ENCODE measurements at places on chromosomes 12 and 14.

DNA sequence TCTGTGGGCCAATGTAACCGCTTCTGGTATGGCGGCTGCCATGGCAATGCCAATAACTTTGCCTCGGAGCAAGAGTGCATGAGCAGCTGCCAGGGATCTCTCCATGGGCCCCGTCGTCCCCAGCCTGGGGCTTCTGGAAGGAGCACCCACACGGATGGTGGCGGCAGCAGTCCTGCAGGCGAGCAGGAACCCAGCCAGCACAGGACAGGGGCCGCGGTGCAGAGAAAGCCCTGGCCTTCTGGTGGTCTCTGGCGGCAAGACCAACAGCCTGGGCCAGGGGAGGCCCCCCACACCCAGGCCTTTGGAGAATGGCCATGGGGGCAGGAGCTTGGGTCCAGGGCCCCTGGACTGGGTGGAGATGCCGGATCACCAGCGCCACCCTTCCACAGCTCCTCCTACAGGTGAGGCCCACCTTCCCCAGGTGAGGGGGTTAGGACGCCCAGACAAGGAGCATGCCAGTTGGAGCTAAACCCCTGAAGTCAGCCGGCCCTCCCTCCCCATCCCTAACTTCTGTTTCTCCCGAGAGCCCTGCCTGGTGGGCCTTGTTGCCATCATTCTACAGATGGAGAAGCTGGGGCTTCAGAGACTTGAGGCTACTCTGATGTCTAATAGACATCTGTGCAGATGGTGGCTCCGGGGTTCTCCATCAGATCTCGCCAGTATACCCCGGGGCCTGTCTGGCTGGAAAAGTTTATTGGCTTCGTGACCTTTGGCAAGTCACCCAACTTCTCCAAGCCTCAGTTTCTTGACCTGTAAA is 25.3 kb downstream of the PAPLN start:
- DNase-seq: no peak

- no peak for DNase-seq
These were observed 213.3 kb downstream of the BMP4 start for GRCh38 chr14:53743371-53743770.

DNA sequence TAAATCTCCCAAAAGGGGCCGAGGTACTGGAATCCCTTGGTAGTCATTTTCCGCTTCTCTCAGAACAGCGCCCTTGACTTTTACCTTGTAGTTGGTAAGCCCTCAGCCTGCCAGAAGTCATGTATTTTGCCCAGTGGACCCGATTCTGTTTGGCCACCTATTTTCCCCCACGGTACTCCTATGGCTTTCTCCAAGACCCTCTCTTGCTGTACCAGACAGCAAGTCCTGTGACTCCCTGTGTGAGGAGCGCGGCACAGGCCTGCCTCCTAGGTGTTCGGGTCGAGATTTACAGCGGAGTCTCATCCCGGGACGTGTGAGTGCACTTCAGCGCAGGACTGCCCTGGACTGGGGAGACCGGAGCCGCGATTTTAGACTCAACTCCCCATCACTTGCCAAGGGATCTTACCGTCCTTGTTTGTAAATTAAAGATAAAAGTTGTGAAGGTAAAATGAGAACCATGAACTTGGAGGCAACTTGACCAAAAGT is 1.1 kb upstream of the MBD6 start:
- DNase-seq: no peak

- no peak for DNase-seq
These were observed 167.3 kb downstream of the DACT1 start for GRCh38 chr14:58805057-58805456.

DNA sequence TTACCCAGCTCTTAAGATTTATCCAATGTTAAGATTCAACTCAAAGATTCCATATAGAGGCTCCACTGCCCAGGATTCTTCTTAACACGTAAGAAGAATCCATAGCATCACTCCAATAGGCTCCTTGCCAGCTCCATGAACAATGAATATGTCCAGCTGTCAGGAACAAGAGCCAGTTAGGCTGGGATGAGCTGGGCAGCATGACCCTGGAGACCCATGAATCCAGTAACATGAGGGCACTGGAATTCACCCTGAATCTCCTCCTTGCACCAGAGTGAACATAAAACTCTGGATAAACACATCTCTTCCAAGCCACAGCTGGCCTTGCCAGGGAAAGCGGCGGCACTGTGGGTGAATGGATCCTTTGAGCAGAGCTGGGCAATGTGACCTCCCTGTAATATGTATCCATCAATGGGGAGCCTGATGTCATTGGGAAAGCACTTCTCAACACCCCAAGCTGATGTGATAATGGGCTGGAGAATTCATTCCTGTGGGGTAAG is 24.4 kb upstream of the TC2N start:
- DNase-seq: no peak

DNA sequence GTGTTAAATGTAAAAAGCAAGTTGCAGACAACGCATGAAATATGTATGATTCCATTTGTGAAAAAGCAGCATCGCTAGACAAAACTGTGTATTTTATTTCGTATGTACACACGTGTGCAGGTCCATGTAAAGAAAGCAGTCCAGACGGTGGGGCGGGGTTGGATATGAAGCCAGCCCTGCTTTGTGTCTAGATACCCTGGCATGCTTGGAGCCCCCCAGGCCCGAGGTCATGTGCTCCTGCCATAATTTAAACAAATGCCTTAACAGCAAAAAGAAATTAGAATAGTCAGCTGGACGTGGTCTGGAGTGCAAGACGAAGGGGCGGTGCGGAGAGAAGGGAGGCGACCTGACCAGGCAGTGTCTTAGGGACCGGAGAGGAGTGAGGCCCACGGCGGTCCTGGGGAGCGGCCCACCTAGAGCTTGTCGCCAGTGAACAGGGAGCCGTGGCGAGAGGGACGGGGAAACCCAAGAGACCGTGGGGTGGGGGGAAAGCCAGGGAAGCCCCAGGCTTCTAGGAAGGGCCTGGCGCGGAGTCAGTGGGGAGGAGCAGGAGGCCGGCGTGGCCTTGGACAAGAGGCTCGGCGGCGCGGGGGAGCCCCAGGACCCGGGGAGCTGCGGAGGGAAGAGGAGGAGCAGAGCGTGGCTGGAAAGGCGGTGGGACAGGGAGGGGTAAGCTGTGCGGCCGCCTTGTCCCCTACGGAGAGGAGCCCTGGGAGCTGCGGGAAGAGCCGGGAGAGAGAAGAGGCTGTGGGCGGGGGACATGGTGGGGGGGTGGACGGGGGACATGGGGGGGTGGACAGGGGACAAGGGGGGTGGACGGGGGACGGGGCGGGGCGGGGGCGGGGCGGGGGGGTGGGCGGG is 118.5 kb upstream of the C14orf180 start:
- no peak for DNase-seq

DNA sequence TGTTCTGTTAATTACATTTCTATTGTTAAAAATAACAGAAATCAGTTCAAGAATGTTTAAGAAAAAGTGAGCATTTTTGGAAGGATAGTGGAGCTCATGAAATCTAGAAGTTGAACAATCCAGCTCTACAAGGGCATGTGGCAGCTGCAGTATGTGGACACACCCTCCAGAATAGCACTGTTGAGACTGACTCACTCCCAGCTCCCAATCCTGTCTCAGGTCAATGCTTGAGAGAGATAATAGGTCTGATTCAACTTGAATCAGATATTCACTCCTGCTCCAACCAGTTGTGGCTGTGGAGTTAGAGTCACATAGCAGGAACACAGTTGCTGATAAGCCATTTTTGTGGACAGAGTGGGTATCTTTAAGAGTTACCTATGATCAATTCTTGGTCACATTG is 113.0 kb upstream of the NTF3 start:
- peak; percentile 71 for DNase-seq

- no peak for DNase-seq
These were observed 3.7 kb upstream of the MAPKAPK5 start for GRCh38 chr12:111838353-111838752.

DNA sequence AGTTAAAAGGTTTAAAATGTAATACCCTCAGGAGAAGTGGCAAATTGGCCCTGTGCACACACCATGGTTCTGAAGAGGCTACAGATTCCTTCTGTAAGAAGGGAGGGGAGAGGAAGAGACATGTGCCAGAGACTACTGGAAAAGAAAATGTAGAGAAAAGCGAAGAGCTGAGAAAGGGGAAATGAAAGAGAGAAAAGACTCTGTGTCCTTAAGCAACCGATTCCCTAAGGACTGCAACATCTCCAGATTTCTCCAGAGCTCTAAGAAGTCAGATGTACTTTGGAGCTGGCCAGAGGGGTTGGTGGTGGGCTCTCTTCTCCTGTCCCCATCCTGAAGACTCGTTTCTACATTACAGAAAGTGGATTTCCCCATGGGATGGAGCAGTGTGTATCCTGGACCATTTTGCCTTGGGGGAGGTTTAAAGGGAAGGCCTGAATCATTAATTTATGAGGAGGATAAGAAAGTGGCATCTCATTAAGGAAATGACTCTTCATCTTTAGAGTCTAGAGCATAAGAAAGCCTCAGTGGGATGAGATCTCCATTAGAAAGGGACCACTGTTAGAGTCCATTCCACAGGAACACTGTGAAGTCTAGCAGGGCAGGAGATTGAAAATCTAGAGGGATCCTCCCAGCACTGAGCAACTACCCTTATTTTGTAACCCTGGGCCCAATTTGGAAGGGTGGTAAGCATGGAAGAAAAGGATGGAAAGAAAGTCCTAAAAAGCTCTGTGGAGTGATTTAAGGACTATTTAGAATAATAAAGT is 45.5 kb upstream of the FUT8 start:
- no peak for DNase-seq

GRCh38 chr12:115032521-115032920 is 348.5 kb upstream of the TBX3 start:
- no peak for DNase-seq

- DNase-seq: no peak
These were observed 99.6 kb downstream of the PTPN11 start for GRCh38 chr12:112518365-112518735.

DNA sequence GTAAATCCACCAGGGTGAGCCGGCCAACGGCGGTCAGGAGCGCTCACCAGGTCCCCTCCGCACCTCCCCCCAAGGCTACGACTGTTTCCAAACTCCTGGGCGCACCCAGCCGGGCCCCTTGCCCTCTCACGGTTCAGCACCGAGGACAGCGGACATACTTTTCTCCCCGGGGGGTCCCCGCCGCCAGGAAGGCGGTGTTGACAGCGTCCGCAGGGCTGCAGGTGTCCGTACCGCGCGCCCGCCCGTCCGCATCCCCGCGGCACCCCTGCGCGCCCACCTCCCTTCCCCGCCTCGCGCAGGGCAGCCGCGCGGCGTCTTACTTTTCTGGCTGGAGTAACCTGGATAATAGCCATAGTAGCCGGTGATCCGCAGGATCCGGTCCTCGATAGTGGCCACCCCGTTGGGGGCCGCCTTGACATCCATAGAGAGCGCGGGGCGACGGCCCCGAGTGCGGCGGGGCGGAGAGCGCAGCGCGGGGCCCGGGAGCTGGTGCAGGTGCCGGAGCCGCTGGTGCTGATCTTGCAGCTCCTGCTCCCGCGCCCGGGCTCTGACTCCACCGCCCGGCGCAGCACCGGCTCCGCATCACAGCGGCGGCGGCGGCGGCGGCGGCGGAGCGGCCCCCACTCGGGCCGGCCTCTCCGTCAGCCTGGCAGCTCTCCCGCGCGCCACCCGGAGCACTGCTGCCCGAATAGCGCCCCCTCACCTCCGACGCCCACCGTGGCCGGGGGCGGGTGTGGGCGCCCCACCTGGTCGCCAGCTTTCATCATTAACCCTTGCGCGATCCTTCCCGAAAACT is at the start of gene SLC35F4:
TSS of gene SLC35F4 (minus strand) at position 690 of the 796 bp plus-strand sequence.
- DNase-seq: no peak

DNA sequence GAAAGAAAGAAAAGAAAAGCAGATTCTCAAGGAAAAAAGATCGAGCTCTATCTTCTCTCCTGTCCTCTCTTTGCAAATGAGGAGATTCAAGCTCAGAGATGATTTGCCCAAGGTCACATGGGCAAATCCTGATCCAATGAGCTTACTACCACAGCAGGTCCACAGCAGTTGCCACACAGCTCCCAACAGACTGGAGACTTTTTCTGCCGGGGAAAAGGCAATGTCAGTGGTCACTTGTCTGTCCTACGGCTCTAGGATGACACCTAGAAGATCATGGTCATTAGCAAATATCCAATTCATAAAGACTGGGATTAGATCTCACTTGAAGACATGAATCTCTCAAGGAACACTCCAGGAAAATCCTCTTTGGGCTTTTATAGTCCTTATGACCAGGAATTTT is 58.8 kb downstream of the TTC7B start:
- no peak for DNase-seq

GRCh38 chr12:52207895-52208294 is 16.1 kb upstream of the KRT80 start:
- no peak for DNase-seq

DNA sequence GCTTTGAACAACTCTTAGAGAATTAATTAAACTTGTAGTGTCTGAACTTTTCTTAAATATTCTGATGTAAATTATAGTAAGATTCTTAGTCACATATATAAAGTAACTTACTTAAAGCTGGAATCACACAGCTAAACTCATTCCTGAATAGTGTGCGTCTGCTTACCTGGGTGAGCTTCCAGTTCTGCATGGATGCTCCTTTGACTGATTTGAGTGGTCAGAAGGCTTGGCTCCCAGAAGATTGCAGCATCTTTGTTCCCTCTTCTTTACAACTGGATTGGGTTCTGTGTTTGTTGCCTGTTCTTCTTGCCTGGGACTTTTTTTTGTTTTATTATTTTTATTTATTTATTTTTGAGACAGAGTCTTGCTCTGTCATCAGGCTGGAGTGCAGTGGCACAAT is 66.5 kb upstream of the ASPG start:
- no peak for DNase-seq

GRCh38 chr14:64684091-64684490 is 20.1 kb upstream of the PLEKHG3 start:
- no peak for DNase-seq

GRCh38 chr12:38158428-38159091 is 158.0 kb upstream of the ALG10B start:
- no peak for DNase-seq

DNA sequence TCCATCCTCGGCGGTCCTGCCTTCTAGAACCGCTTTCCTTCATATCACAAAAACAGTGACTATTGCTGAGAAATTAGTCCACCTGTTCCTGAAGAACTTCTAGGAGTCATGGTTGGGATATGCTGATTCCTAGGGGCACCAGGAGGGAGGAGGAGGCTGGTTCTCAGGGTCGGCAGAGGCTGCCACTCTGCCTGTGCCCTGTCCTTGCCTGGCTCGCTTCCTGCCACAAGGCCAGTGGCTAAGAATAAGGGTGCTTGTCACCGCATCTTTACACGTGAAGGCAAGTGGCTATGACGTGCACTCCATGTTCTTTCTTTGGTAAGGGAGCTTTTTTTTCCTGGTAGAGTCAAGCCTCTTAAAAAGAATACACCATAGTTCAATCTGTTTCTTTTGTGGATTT is 18.7 kb upstream of the DGLUCY start:
- DNase-seq: no peak

DNA sequence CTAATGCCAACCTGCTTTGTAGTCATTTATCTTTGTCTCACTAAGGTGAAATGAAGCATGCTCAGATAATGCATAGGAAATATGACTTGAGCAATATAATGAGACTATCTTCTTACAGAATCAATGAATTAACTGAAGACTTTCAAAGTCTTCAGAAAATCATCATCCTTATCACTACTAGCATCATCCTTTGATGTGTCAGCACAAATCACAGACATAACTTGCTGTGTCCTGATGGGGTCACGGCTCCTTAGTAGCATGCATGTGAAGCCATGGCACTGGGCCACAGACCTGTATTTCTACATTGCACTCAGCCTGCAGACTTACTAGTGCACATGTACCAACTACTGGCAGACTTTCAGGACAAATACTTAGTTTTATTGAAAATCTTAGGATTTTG is 18.9 kb downstream of the TMEM260 start:
- DNase-seq: no peak

All from AG09309 (cell line).